ENCODE measurements at places on chromosomes 4 and X.

DNA sequence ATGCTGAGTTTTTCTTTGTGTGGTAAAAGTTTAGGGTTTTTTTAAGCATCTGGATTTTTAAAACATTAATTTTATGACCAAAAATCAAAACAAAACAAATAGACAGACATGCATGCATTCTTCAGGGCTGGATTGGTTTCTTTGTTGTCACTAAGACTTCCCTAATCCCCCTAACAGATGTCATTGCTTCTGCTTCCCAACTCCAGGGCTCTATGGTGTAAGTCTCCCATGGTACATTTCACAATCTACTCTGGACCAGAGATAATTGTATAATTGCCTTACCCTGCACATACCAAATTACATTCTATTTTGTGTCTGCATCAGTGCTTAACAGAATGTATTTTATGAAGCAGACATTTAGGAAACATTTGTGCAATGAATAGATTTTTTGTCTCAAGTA, 529.1 kb upstream of the SMIM31 start:
- no peak for DNase-seq

DNA sequence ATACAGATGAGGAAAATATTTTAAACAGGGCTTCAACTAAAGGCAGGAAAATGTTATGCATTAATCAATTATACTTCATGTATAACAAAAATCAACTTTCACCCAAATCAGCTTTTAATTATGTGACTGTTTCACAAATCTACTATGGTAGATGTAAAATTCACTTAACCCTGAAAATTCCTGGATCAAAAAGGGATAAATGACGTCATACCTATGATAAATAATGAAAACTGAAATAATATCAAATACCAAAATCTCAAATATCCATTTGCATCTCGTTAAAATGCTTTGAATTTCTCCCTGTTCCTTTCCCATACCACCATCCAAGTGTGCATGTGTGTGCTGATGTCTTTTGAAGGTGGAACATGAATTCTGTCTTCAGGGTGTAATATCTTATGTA, 11.5 kb downstream of the S100G start:
- no peak for DNase-seq

GRCh38 chr4:146346276-146346675, 131.9 kb downstream of the REELD1 start:
- no peak for DNase-seq

GRCh38 chr4:62288808-62289541, 1088.8 kb downstream of the ADGRL3 start:
- no peak for DNase-seq

DNA sequence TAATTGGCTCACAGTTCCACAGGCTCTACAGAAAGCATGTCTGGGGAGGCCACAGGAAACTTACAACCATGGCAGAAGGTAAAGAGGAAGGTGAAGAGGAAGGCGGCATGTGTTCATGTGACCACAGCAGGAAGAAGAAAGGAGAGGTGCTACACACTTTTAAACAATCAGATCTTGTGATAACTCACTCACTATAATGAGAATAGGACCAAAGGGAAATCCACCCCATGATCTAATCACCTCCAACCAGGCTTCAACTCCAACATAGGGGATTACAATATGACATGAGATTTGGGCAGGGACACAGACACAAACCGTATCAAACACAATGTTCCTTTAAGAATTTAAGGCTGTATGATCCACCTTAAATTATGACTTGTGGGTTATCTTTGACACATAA, 10.5 kb upstream of the PGM2 start:
- DNase-seq: no peak

GRCh38 chr4:8348071-8348470, 78.5 kb downstream of the HTRA3 start:
- DNase-seq: no peak

- no peak for DNase-seq
These were observed 253.4 kb upstream of the CASK start for GRCh38 chrX:42176789-42177188.

GRCh38 chr4:2757426-2757825, 1.3 kb upstream of the TNIP2 start:
- DNase-seq: no peak

DNA sequence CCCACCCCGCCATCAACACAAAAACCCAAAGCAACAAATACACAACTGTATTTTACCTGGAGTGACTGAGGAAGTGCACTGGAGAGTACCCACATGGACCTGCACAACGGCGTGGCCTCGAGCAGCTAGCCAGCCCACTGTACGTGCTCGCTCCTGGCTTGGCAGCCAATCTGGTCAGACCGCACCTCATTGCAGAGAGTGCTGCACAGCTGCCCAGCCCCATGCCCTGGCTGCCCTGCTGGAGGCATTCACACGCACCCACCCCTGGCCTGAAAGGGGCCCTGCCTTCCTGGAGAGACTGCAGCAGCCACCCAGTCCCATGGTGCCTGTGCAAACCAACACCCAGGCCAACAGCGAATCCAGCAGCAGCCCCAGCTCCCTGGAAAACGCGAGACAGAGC, 116.3 kb downstream of the GALNTL6 start:
- no peak for DNase-seq

DNA sequence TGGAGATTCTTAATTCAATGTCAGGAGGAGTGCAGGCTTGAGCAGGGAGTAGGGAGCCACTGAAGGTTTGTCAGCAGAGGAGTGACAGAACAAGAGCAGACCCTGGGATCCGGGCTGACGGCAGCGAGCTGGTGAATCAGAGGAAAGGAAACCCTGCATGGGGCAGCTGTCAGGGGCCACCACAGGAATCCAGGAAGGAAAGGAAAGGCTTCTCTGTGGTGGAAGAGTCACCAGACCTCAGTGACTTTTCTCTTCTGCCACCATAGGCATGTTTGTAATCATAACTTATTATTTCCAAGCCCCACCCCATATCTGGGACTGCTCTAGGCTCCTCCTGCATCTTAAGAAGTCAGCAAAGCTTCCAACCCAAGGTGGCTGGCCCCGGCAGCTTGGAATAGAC, 150.9 kb downstream of the BCOR start:
- DNase-seq: peak; percentile 9

DNA sequence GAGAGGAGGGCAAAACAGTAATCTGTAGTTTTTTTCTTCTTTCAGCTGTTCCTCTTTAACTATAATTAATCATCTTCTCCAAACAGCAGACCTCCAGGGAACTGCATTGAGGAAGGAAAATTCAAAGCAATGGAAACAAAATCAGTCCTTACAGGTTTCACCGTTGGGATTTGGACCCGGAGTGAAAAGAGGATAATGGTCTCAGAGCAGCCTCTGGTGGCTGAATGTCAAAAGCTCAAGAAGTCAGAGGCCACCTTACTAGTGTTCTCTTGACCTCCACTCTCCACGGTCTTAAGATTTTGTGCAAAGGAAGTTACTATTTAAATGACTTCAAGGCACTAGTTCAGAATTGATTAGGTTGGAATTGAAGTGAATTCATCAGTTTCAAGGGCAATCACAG, 16.0 kb upstream of the MID1 start:
- DNase-seq: peak; percentile 39

GRCh38 chr4:118935819-118936218, 47.2 kb downstream of the SYNPO2 start:
- no peak for DNase-seq

DNA sequence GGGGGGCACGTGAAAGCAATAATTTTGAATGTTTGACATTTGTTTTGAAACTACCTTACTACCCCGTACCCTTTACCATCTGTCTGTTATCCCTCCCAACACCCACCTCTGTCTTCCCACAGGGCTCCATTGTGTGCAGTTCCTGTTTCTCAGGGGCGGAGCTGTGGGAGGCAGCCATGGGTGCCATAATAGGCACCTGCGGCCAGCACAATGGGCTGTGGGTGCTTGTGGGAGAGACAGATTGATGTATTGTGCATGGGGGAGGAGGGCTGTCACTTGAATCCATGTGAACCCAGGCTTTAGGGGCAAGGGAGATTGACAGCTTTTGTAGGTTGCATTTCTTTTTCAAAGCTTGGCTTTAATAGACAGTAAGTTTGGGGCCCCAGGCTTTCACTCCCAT, 122.6 kb upstream of the CXorf66 start:
- no peak for DNase-seq

DNA sequence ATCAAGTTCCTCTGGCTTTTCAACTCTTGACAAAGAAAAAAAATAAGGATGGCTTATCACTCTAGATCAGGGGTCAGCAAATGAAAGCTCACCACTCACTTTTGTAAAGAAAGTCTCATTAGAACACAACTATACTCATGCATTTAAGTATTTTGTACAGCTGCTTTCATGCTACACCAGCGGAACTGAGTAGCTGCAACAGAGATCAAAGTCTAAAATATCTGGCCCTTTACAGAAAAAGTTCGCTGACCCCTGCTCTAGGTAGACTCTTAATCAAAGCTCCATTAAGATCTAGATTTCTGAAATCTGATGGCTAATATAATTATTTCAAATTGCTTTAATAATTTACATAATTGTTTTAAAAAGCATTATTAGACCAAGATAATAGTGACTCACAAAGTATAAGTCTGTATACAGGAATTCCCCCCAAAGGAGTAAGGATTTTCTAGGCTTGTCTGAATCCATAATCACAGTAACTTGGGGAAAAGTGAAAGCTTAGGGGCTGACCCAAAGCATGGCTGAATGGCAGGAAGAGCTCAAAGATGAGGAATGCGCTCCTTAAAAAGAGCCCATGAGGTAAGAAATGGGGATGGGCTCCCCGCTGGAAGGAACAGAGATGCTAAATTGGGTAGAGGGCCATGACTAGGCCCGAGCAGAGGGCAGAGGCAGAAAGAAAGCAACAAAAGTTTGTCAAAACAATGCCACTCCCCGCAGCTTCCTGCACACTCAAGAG, 140.3 kb downstream of the SH3KBP1 start:
- DNase-seq: no peak

DNA sequence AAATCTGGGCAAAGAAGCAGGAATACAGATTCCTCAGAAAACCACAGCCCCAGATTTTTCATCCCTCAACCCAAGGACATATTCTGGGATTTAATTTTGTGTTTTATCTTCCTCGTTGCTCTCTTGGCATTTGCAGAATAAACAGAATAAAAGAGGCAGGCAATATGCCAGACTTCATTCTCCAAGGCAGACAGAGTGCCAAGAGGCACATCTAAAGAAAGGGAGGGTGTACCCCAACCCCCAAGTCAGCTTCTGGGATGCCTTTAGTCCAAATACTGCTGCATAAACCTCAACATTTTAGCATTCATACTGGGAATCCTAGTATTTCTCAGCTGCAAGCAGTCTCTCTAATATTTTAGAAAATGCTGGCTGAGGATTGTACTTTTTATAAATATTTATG, 629.2 kb downstream of the KLHL13 start:
- DNase-seq: no peak

DNA sequence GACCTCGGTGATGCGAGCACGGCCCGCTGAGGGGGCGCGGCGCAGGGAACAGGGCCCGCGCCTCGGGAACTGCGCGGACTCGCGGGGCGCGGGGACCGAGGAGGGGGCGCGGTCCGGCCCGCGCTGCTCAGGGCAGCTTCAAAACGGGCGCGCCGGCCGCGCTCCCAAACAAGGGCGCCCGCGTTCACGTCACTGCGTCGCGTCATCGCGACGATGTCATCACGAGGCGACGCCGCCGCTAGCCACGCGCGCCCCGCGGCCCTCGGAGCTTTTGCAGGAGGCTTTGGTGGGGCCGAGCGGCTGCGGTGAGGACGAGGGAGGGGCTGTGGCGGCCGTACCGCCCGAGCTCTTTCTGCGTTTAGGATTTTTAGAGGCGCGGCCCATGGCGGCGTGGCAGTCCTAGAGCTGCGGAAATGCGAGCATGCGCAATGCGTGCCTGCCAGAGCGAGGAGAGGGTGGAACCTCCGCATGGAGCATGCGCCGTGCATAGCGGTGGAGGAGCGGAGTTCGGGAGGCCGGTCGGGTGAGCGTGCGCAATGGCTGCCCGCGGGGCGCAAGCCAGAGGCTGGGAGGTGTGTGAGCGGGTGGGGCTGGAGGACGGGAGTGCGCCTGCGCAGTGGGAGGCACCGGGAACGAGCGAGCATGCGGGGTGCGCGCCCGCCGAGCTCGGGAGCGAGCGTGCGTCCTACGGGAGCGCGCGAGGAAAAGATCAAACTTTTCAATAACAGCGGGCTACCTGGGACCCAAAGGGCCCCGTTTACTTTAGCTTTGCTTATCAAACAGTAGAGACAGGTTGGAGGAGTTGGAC, at the start of gene PPP2R3B:
Gene PPP2R3B (minus strand): TSS at position 140 of the 808 bp plus-strand sequence. CDS start 216 bp downstream, outside the sequence.
- DNase-seq: peak; percentile 97

DNA sequence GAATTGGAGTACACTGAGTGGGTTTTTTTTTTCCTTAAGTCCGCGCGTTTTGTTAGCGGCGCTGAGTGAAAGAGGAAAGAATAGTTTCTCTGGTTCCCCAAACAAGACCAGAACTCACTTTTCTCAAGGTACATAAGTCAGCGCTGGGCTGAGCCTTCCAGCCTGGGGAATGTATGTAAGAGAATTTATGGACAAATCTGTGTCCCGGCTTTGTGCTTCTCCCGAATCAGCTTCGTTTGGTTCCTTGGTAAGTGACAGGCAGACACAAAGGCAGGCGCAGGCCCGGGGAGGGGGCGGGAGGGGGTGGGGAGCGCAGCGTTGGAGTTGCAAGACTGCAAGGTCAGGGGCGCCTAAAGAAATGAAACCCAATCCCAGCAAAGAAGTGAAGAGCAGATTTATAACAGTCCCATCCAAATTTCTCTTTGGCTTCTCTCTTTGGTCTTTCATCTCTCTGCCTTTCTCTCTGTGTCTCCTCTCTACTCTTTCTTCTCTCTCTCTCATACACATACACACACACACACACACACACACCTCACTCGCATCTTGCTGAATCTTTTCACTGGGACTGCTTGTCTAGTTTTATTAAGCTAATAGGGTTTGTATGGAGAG, 981 bp downstream of the TET2 start:
- DNase-seq: peak; percentile 29

GRCh38 chr4:107153228-107153627, 117.1 kb upstream of the DKK2 start:
- DNase-seq: peak; percentile 80

- DNase-seq: no peak
These were observed 1528.0 kb downstream of the TECRL start for GRCh38 chr4:62881210-62881609.

DNA sequence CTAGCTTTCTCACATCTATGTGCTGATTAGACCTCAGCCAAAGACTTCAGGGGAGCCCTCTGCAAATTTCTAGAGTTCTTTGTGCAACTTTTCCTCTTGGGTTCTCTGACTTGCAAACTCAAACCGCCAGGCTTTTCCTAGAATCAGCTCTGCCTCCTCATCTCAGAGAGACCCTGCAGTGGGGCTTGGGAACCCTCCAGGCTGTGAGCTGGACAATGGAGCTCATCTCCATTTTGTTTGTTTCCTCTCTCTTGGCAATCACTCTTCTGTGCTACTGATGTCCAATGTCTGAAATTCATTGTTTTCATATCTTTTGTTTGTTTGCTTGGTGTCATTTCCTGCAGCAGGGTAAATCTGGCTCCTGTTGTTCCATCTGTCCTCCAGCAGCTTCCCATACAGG, 33.0 kb downstream of the GYPB start:
- DNase-seq: peak; percentile 4

GRCh38 chr4:53928825-53929224, 135.6 kb downstream of the CHIC2 start:
- no peak for DNase-seq

DNA sequence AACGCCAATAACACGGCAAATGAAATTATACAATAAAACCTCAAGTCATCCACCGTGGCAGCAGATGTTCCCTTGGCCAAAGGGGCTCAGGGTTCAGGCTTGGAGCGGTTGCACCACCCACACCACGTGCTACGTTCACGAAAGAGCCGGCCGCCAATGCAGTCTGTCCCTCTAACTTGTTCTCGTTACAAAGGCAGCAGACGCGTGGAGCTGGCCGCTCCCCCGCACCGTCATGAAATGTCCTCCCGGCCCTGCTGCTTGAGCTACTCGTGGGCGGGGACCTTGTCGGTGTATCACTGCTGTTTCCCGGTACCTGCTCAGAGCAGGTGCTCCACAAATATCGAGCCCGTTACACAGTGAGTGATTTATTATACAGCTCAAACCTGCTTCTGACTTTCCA, 36.4 kb upstream of the MAN2B2 start:
- DNase-seq: no peak
